HT-29 (cell line): ENCODE measurements at places on chromosomes 6 and 20. TPM values are rescaled to one million over a fixed set of nuclear protein-coding genes. Genes with fewer than 3 reads are reported as not detected.

The SLC22A3 gene
- total RNA-seq: 2.9 and 3.1 TPM in 2 replicates

The TMEM30A gene
- total RNA-seq: 32.3 and 33.6 TPM in 2 replicates

The ADAM33 gene
- total RNA-seq: not detected in 2 replicates

The FUCA2 gene
- total RNA-seq: 44.7 and 53.8 TPM in 2 replicates

The MYLK4 gene
- 0.03 and 0.08 TPM in 2 replicates for total RNA-seq

The GNAS gene
- 805 and 888 TPM in 2 replicates for total RNA-seq

The OPN5 gene
- total RNA-seq: not detected in 2 replicates

The TAGAP gene
- total RNA-seq: 0.08 TPM in 1 of 2 replicates, not detected in the other

The ECT2L gene
- not detected in 2 replicates for total RNA-seq

The HLA-DPB1 gene
- not detected in 2 replicates for total RNA-seq
